ENCODE measurements at places on chromosomes 3 and 15.

DNA sequence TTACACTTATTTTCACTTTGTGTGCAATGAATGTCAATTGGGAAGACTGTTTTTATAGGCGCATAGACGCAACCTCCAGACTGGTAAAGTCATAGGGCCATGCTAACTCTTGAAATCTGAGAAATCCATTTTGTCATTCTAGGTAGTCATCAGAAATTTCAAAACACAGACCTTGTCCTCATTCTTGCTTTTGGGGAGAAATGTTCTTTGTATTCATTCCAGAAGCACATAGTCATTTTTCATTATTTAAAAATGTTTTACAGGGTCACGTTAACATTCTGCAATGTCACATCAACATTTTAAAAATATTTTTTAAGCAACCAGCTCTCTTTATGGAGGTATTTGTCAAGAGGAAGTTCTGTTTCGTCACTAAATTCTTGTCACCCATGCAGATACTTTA is 898.4 kb downstream of the PDCD6IP start:
- DNase-seq, result no peak

DNA sequence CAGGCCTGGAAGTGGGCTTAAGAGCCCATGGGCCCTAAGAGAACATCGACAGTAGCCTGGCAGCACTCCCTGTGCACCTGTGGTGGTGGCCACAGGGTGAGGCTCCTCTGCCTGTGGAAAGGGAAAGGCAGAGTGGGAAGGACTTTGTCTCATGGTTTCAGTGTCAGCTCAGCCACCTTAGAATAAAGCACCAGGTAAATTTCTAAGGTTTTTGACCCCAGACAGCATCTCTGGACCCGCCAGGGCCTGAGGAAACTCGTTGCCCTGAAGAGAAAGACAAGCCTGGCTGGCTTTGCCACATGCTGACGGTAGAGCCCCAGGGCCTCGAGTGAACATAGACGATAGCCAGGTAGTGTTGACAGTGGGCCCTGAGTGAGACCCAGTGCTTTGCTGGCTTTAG is 22.1 kb downstream of the GOLGA6A start:
- no peak for DNase-seq

- DNase-seq, result no peak
These were observed 131.3 kb upstream of the LRTM1 start for GRCh38 chr3:55059027-55059629.

DNA sequence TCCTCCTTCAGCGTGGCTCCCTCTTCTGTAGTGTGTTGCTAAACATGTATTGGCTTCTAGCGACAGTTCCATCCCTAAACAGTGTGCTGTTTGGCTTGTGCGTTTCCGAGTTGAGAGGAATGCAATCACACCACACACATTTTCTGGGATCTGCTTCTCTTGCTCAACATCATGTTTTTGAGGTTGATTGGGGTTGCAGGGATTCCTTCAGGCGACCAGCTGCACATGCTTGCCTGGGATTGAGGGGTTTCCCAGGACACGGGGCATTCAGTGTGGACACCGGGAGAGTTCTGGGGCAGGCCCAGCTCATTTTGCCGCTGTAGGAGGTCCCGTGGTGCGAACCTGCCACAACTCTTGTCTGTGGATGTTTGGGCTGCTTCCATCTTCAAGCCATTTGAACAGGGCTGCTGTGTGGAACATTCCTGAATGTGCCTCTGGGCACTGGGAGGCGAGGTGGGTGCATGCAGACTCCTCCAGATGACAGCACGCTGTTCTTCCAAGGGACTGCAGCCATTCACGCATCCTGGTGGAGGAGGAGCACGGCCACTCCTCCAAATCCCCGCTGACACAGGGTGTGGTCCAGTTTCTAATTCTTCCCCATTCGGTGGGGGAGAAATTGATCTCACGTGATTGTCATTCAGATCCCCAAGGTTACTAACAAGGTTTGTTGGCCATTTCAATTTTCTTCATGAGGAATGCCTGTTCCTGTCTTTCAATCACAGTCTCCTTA is 82.8 kb downstream of the PLXNA1 start:
- no peak for DNase-seq

DNA sequence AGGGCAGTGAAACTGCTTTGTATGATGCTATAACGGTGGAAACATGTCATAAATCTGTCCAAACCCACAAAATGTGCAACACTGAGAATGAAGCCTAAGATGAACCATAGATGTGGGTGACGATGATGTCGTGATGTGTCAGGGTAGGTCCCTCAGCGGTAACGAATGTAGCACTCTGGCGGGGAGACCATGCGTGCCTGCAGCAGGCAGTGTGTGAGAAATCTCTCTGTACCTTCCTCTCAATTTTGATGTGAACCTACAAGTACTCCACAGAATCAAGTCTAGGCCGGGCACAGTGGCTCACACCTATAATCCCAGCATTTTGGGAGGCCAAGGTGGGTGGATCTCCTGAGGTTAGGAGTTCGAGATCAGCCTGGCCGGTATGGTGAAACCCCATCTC is 268.2 kb upstream of the LYSMD4 start:
- no peak for DNase-seq

DNA sequence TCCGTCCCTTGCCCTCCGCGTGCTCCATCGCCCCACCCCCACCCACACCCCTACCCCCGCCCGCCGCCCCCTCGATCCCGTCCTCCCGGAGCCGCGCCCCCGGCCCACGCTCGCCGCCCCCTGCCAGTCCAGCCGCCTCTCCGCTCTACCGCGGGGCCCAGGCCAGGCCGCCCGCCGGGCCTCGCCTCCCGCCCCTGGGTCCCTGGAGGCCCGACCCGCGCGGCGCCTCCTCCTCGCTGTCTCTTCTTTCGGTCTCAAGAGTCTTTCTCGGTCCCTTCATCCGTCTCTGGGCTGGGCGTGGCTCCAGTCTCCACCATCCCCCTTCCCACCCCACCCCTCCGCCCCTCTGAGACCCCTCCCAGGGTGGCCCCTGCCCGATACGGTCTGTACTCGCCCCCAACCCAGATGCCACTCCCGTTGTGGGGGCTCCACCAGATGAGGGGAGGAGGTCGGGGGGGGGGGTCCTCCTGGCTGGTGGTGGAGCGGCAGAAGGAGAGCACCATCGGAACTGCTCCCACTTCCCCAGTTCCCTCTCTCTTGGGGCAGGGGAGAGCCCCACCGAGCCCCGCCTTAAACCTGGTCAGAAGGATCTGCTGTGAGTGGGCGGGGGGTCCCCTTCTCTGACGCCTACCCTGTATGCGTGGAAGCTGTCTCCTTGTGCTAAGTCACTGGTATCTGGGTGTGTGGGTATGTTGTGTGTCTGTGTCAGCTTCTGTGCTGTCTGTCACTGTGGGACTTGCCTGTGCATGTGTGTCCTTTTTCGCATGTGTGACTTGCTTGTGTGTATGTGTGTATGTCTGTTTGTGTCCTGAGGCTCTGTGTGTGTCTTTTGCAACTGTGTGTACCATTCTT is 1.0 kb downstream of the PRKCD start:
- no peak for DNase-seq

DNA sequence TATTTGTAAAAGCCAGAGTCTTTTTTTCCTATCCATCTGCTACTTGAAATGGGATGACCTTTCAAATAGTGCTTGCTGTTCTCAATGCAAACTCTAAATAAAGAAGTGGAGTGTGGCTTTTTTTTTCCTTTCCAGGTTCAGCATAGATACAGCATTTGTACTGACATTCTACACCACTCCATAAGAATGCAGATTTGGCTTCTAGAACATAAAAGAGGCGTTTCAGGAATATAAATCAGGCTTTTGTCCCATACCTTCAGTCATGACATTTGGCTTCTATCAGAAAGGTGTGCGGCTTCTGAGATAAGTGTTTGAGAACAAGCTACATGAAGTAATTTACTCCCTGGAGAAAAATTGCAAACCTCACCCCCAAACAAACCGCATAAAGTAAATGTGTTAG is 553.1 kb downstream of the FHIT start:
- no peak for DNase-seq

- DNase-seq, result peak; percentile 21
These were observed 107.9 kb upstream of the DLG1 start for GRCh38 chr3:197406266-197406665.

DNA sequence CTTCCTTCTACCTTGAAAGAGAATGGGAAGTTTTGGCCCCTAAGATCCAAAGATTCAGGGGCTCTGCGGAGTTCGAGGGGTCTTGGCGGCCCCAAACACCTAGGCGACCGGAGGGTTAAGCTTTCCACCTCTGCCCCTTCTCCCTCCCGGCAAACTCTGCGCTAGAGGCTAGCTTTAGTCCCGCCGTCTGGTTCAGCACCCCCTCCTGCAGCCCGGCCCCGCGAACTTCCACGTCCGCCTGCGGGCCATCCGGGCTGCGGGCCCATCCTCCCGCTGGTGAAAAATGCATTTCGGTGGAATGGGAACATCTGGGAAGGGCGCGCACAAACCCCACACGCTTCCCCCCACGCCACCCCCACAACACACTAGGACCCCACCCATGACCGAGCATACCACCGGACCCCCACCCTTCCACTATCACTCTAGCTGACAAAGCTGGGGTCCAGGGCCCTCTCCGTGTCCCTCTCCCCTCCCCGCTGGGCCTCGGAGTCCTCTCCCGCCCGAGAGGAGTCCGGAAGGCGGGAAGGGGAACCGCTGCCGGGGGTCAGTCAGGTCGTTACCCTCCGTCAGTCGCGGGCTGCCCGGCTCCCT is 1.0 kb downstream of the SHOX2 start:
- no peak for DNase-seq

- DNase-seq, result no peak
These were observed 11.4 kb downstream of the CDIN1 start for GRCh38 chr15:36590838-36591237.

- no peak for DNase-seq
These were observed 323.8 kb upstream of the DNAJC19 start for GRCh38 chr3:181313335-181313734.

Data from posterior cingulate gyrus (tissue), 11 donors.